ENCODE measurements at places on chromosomes 13 and 19.

- no peak for DNase-seq
Observed at GRCh38 chr13:83229574-83230305, 652.5 kb downstream of the SLITRK1 start.

DNA sequence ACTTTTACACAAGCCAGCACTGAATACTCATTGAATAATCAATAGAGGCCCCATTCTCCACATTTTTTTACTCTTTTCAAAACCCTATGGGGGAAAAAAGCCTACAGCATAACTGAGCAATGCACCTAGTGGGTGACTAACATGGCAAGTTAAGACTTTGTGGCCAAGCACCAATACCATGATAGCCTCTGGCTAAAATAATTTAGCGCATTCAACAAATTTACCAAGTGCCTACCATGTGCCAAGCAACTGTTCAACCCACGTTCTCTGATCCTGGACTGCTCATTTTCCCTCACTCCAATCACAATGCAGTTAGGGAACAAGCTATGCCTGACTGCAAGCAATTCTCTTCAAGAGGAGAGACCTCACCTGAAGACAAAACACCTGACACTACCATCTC lies 3.0 kb downstream of the ANKRD10 start:
- no peak for DNase-seq

DNA sequence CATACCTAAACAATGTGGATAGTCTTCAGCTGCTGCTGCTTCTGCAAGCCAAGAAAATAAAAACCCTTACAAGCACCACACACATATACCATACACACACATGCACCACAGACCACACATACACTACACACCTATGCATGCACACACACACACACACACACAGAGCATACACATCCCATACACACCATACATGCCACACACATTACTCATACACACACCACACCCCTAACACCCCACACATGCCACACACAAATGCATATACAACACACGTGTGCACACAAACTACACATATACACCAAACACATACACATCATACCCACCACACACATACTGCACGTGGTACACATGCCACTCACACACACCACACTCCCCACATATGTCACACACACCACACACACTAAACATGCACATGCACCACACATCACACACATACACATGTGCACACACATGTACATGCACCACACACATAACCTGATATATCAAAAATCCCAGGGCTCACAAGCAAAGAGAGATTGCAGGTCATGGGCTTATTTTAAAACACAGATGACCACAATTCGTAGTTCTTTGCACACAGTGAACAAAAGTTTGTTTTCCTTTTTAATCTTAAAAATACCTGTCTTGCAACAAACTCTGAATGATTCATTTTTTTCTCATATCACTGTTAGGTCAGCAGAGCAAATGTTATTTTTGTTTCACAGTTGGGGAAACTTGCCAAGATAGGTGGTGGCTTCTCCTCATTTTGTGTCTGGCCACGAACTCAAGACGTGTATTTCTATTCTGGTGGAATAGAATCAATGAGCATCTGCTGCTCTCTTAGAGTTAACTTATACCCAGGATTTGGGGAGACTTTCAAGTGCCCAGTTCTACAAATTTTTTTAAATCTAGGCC lies 456.6 kb downstream of the FGF9 start:
- no peak for DNase-seq

GRCh38 chr13:59566561-59566960 lies 597.2 kb downstream of the DIAPH3 start:
- DNase-seq = no peak

DNA sequence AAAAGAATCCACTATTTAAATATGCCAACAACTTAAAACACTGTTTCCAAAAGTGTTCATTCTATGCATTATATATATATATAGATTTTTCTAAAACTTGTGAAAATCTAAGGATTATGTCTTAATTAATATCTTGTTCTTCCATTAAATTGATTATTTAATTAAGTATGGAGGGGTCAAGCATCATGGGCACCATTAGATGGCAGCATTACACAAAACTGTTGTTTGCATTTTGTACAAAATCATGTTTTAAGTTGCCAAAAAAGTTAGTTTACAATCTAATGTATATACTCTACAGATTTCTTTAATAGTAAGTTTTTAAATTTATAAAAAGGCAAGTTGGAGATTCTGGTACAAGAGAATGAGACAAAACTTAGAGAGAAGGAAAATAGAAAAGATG lies 213.2 kb upstream of the EDNRB start:
- no peak for DNase-seq

- DNase-seq = no peak
Observed at GRCh38 chr19:49682274-49682673, 5.2 kb downstream of the PRMT1 start.

GRCh38 chr19:1364070-1364704 lies 19.5 kb upstream of the NDUFS7 start:
- DNase-seq = no peak

- DNase-seq = no peak
Observed at GRCh38 chr13:79909644-79910043, 428.7 kb downstream of the NDFIP2 start.

DNA sequence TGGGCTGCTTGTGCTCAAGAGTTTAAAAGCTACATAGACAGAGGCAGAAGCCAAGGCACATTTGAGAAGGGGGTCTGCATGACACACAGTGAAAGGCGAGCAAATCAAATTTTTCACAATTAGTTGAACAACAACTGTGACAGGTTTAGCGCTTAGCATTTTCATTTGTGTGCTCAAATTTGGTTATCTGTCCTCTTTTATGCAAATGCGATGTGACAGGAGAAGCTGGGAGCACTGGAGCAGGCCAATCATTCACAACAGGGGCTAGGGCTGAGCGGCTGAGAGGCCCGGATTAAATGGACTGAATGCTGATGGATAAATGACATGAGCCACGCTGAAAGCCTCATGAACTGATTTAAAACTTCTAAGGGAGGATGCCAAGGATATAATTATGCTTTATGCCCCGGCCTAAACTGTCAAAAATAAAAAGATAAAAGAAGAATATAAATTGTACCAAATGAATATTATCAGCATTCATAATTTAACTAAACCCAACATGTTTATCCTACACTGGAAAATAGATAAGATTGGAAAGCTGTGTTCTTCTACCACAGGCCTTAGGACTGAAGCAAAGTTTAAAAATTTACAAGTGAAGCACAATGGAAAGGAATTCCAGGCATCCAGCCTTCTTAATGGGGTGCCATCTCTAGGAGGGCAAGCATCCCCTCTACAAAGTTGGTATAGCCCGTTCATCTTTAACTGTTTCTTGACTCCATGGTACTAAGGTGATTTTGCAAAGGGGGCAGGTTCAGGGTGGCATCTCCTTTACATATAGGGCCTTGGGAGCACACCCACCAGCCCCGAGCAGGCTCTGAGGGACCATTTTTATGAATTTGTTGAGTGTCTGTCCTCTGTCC lies 117.9 kb downstream of the RBM26 start:
- no peak for DNase-seq

DNA sequence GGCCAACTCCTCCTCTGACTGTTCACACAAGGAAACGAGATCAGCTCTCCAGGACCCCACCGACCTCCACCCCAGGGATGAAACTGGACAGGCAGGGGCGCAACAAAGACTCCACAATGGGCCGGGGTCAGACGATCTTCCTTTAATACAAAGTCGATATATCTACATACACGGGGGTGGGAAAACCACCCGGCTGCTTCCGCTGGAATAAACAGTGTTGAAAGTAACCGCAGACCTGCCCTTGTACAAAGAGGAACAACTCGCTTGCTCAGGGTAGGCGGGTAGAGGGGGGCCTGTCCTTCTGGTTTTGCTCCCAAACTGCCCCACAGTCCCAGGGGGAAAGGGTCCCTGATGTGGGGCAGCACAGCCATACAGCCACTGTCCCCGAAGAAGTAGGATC lies 135.2 kb downstream of the PTPRS start:
- DNase-seq = no peak

DNA sequence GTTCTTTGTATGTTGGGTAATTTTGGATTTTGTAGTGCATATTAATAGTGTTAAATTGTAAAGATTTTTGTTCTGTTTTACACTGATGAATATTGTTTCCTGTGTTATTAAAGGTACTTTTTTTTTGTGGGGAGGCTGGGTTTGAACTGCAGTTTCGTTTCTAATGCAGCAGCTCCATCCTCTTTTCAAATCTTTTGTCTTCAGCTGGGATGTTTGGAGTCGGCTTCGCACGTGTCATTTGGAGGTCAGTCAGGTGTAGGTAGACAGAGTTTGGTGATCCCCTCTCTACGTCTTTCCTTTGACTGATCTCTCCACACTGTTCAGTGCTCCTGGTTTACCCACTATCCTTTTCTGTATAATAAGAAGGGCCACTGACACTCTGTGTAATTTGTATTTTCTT lies 30.3 kb downstream of the TDRD3 start:
- DNase-seq = no peak

GRCh38 chr13:99989276-99990125 lies 7.9 kb downstream of the ZIC2 start:
- DNase-seq = no peak

DNA sequence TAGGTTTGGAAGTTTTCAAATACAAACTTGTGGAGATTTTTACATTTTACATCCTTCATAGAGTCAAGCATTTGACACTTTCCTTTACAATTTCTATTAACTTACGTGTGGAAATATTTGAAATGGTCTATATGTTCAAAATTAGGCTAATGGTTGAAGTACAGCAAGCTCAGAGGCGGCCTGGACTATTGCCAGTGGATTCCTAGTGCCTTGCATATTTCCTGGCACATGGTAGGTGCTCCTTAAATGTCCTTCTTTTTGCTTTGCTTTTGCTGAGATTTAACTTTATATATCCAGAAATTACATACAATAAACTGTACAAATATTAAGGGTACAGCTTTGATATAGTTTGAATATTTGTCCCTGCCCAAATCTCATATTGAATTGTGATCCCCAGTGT lies 93.9 kb downstream of the UBL3 start:
- DNase-seq = no peak

DNA sequence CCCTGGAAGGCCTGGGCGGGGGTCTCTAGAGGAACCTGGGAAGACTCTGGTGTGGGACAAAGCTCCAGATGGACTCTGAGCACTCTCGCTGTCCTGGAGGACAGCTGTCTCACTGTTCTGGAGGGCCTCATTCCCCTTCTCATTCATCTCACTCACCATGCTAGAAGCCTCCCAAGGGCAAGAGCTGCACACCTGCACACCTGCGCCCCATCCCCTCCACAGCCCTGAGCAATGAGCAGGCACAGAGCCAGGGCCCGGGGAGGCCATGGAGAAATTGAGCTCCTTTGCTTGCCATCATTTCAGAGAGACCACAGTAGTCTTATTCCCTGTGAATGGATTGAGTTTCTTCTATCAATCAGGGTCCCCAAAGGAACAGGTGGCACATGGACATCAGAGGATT lies 1168.5 kb downstream of the UQCRFS1 start:
- no peak for DNase-seq

- DNase-seq = no peak
Observed at GRCh38 chr19:9836021-9836420, 903 bp downstream of the PIN1 start.

GRCh38 chr13:29397265-29397664 lies 198.2 kb downstream of the SLC7A1 start:
- DNase-seq = no peak

GRCh38 chr19:55590617-55591016 lies 8.7 kb downstream of the FIZ1 start:
- no peak for DNase-seq

- DNase-seq = no peak
Observed at GRCh38 chr13:111388851-111389500, 68.5 kb downstream of the TEX29 start.

Measured in stimulated activated CD8-positive, alpha-beta memory T cell treated with anti-CD3 and anti-CD28 coated beads, Interleukin-2, amount 100 ng/mL, for 1 hour (primary cell).